ENCODE measurements at places on chromosomes 7 and 10.

- no peak for DNase-seq
These were observed 147.0 kb downstream of the HBP1 start for GRCh38 chr7:107315716-107316220.

- no peak for DNase-seq
These were observed 158.0 kb downstream of the PAXIP1 start for GRCh38 chr7:154844955-154845354.

- no peak for DNase-seq
These were observed 286.9 kb downstream of the PTEN start for GRCh38 chr10:88150339-88150738.

GRCh38 chr10:112795067-112795466 is 155.0 kb upstream of the TCF7L2 start:
- DNase-seq, result no peak

- DNase-seq, result no peak
These were observed 468.7 kb downstream of the RPS24 start for GRCh38 chr10:78502210-78502936.

DNA sequence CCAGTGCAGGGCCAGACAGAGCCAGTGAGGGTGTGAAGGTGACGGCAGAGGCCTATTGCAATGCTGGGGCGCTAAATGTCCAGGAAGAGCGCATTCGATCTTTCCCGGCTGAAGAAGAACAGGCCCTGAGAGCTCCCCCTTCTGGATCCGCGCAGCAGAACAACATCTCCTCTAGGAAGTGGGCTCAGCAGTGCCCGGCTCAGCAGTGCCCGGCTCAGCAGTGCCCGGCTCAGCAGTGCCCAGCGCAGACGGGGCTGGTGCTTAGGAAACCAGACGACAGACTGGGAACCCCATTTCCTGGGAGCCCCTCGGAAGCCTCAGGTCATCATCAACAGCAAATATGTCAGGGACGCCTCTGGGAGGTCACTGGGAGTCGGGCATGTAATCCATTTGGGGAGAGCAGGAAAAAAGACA is 4.7 kb upstream of the NOS3 start:
- DNase-seq, result no peak

DNA sequence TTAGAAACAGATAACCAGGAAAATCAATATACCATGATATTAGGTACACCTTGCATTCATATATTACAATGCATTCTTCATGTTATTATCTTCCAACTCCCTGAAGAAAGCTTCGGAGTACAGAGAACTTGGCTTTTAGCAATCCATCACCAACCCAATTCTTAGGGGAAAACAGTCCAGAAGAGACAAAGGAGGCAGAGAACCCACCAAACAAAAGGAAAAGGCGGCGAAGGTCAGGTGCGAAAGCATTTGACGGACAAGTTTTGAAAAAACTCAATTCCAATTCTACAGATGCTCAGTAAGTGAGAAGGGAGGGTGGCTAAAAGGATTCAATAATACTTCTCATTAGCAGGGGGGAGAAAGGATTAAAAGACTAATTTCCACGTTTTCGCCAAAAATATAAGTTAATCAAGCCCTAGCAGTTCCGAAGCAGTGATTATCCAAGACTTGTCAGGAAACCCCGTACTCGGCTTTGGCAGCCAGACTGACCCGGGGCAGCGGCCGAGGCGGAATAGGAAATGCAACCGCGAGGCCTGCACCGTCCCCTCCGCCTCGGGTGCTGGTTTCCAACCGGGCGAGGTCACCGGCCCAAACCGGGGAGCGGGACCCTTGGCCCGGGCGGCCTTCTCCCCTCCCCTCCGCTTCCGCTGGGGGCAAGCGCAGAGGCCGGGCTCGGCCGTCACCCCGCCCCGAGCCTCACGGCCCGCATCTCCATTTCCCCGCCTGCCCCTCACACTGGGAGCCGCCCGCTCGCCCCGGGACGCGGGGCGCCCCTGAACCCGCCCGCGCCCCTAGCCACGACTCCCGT is 747 bp downstream of the GDI2 start:
- peak; percentile 70 for DNase-seq

GRCh38 chr7:142108728-142109505 is 2.6 kb upstream of the MGAM2 start:
- DNase-seq, result no peak

DNA sequence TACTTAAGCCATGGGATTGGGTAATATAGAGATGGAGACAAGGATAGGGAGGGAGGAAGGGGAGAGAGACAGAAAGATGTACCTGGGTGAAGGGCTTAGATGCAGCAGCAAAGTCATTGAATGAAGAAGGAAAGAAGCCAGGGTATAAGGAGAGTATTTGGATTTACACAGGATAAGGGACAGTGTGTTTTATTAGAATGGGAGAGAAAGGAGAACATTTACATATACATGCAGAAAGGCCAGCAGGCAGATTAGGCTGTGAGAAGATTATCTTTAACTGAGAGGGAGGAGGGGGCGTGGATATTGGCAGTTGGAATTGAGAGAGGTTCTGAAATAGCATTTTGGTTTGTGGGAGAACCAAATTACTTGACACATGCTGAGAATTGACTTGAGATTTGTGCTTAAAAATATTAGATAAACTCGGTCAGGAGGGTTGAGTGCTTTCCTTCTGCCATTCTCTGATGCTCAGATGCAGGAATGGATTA is 161.5 kb upstream of the ZNF804B start:
- DNase-seq, result no peak

- DNase-seq, result peak; percentile 86
These were observed 24.5 kb upstream of the TTYH3 start for GRCh38 chr7:2607122-2607922.

DNA sequence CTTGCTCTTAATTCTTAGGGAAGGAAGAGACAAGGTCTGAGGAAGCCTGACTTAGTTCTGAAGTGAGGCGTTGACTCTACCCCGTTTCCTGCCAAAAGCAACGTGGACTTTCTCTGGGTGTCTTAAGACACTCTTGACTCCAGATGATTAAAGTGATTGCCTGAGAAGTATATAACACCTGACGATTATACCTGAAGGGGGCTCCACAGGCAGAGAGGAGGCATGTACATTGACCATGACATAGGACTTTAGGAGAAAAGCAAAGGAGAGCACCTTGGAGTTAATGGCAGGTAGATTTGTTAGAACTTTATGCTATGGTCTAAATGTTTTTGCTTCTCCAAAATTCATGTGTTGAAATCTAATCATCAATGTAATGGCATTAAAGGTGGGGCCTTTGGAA is 15.9 kb downstream of the ITGB8 start:
- DNase-seq, result no peak

DNA sequence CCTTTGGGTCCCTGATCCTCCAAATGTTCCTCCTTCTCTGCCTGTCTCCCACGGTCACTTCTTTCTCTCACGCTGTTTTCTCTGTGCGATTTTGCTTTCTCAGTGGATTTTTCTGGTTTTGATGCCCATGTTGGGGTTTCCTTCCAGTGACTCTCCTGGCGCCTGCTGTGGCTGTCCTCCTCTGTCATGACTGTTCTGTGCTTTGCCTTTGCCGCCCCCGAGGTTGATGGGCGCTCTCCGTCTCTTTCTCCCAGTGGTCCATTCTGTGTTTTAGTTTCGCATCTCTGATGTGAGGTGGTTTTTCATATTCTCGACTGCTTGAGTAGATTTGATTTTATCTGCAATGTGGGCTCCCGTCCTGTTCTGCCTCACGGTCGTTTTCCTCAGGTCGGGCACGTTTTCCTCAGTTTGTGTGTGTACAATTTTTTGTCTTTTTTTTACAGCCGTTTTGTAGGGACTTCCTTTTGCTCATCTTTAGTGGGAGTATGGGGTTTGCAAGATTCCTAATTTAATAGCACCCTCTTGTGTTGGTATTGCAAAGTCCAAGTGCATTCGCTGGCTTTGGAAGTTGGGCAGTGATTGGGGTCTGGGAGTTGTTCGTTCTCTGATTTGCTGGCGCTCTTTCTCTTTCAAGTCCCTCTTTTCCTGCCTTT is 100.0 kb downstream of the INPP5A start:
- no peak for DNase-seq

GRCh38 chr7:50554431-50555322 is 10.5 kb downstream of the DDC start:
- no peak for DNase-seq

DNA sequence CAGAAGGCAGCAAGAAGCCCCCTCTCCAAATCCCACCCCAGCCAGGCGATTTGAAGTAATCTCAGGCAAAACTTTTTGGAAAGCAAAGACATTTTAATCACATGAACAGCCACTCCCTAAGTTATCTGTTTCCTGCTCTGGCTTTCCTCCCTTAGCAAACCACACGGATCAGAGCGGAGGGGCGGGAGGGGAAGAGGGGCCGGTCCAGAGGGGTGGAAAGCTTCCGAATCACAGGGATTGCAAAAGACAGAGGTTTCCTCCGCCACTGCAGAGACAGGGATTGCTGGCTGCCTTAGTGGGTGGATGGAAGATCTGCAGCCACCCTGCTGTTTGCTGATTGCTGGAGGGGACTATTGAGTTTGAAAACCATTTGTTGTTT is 41.2 kb downstream of the ZCCHC24 start:
- DNase-seq, result peak; percentile 78

GRCh38 chr10:65396997-65397396 is 1528.8 kb upstream of the LRRTM3 start:
- DNase-seq, result no peak

- DNase-seq, result no peak
These were observed 311.6 kb downstream of the PCLO start for GRCh38 chr7:82851121-82851520.

GRCh38 chr7:156174428-156174827 is 362.2 kb upstream of the SHH start:
- DNase-seq, result no peak

DNA sequence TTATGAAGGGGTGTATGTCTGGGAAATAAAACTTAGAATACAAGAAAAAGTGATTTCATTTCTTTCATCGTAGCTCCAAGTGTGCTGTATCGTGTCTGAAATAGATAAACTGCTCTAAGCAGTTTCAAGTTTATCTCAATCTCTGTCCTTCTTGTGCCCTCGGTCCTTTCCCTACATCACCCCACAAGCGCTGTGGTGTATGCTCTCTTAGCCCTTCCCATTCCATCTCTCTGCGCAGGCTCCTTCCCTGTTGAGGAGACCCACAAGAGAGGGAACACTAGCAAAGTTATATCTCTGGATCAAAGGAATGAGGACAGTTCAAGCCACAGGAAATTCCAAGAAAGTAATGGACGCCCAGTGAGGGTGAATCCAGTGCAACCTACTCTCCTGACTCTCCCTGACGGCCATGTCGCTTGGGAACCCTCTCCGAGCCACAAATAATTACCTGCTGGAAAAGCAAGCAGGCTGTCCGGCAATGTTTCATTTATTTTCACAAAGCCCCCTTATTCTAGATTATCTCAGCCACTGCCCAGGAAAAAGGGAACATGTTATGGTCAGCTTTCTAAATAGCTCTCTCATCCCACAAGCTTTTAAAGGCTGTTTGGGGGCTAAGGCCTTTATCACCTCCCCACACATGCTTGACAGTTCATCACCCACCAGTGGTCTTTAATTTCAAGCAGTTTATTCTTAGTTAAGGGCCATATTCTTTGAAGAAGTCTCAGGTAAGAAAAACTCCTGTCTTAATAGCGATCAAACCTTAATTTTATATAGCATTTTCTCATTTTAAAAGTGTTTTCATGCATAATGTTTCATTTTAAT is 34.8 kb downstream of the LRRC4 start:
- DNase-seq, result no peak

GRCh38 chr10:75399461-75400162 is 2.0 kb downstream of the ZNF503 start:
- DNase-seq, result no peak

- peak; percentile 24 for DNase-seq
These were observed 54.7 kb downstream of the GRID1 start for GRCh38 chr10:86311906-86312305.

GRCh38 chr10:132240581-132240980 is 53.8 kb downstream of the DPYSL4 start:
- no peak for DNase-seq

Data from ascending aorta (tissue), 2 donors.